ENCODE measurements at places on chromosomes 6 and 20. TPM values are rescaled to one million over a fixed set of nuclear protein-coding genes. Genes with fewer than 3 reads are reported as not detected.
A peak's percentile ranks its signal among the peaks of the same experiment; 100 is the strongest.

- no peak for DNase-seq
Measured at GRCh38 chr20:22949331-22950109, 85.6 kb upstream of the SSTR4 start.

GRCh38 chr20:22465622-22466446, 118.5 kb downstream of the FOXA2 start:
- DNase-seq, result no peak

Gene BCAS1
- total RNA-seq, result not detected

GRCh38 chr20:4811661-4812181, 90.0 kb downstream of the PRND start:
- peak; percentile 75 for DNase-seq

Gene SLC12A5
- 2.6 TPM for total RNA-seq

Gene SLC22A2
- total RNA-seq, result not detected

DNA sequence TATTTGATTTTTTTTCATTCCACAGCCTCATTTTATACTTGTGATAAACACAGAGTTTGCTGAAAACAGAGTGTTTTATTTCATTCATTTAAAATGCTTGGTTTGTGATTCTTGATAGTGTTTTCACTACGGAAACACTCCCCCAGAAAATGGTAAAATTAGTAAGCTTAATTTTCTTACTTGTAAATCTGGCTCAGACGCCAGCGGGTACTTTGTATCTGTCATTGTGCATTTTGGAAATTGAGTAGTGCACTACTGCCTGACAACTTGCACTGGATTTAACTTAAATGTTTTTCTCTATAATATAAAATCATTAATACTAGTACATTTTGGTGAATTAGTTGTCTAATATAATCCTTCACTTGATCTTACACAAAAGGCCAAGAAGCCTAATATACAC, 37.0 kb upstream of the HINT3 start:
- no peak for DNase-seq

DNA sequence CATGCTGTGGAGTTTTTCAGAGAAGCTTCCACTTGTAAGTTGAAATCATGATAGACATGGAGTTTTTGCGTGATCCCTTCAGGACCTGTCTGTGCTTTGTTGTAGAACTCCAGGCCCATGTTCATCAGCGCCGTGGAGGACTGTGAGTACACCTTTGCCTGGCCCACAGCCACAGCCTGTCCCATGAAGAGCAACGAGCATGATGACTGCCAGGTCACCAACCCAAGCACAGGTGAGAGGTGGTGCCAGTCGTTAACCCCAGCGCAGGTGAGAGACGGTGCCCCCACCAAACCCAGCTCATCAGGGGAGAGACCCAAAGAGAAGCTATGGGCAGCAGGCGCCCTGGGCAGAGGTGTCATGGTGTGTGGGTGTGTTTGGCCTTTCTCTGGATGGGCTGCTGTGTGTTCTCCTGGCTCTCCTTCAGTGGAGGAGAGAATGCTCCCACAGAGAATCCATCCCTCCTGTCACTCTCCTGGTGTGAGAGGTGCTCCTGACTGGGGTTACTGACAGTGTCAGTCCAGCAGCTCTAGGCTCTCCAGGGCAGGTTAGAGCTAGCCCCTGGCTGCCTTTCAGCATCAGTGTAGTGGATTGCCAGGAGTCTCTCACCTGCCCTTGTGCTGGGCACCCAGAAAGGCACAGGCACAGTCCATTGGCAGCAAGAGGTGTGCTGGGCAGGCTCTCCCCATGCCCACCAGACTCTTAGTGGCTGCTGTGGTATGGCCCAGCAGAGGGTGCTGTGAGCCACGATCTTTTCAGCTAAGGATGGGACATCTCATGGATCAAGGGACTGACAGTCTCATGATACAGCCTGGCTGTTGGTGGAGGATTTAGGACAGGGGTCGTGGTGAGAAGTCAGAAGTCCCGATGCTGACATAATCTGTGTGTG, 49.6 kb upstream of the SLC22A1 start:
- no peak for DNase-seq

DNA sequence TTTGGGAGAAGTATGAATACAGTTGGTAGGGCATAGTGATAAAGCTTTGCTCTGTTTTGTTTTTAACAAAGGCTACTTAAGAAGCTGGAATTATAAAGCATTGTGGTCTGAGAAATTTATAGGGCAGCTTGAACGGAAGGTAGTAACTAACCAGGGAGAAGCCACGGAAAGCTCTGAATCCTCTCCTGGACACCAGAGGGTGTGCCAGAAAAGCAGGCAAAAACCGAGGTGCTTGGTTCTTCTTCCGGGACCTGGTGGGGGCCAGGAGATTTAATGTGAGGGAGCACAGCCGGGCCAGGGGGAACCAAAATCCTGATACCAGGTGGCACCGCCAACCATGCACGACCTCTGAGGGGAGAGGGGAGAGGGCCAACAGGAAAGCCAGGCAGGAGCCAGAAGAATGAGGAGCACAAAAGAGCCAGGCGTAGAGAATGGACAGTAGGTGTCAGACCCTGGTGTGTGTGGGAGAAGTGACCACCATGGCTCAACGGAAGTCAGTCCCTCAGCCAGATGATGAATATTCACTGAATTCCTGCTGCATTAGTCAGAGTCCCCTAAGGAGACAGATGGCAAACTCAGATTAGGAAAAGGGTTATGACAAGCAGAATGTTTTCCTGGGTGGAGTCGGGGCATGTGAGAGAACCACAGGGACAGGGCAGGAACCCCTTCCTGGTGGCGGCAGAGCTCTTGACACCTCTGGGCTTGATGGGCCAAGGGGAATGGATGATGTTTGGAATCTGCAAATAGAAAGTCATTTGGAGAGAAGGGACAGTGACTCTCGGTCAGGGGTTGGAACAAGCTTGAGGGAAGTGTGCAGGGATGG, 262.3 kb downstream of the ZNF217 start:
- no peak for DNase-seq

GRCh38 chr6:39137245-39137644, 22.3 kb upstream of the SAYSD1 start:
- no peak for DNase-seq

DNA sequence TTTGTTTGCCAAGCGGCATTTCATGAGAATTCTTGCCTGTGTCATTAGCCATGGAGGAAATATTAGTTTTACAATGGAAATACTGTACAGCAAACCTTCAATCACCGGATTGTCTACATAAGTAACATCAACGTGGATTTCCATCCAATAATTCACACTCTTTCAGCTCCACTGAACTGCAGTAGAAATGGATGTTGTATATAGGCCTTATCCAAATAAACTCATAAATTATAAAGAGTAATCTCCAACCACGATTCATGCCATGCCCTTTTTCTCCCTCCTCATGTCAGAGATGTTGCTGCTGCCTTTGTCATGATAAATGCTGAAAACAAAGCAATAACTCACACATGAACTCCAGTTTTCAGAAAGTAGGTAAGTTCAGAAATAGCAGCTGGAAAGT, 54.9 kb upstream of the EYS start:
- no peak for DNase-seq

- DNase-seq, result no peak
Measured at GRCh38 chr20:14069796-14070195, 74.5 kb downstream of the MACROD2 start.

GRCh38 chr6:169844946-169845345, 93.5 kb downstream of the ERMARD start:
- peak; percentile 13 for DNase-seq

Measured in left cardiac atrium (tissue), 4 donors.